ENCODE measurements at places on chromosomes 6 and 20.

DNA sequence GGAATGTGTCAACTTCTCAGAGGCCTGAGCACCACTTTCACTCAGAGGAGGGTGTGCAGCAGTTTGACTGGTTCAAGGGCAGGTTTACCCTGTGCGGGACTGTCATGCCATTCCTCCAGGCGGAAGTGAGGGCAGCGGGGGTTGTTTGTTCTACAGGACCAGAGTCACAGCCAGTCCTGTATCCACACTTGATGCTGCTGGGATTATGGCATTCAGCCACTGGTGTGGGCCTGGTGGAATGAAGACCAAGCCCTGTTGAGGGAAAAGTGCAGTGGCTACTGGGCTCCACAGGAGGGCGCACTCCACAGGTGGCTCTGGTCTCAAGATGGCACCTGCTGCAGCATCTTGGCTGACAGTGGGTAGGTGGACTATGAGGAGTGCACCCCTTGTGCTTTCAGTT, 14.8 kb downstream of the SEMG2 start:
- DNase-seq = no peak

DNA sequence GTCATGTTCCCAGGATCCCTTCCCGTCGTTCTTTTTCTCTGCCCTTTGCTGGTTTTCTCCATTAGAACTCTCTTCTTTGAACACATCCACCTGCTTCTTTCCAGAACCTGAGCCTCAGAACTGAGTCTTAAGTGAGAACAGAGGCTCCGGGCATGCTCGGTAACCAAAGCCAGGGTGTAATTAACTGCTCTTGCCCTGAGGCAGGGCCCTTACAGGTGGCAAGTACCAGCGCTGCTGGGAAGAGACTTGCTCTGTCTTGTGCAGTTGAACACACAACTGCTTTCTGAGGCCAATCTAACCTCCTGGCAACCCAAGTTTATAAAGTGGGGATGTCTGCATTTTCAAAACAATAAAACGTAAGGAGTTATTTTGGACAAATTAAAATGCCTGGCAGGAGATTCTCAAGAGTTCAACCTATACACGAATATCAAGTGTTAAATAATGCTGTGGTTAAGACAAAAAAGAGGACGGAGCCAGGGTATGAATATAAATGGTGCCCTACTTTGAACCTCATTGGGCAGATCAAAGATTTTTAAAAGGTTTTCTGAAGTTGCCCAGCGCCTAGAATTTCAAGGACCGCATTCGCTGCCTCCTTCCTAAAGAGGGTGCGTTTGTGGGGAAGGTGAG, 12.4 kb upstream of the DEK start:
- DNase-seq = no peak

- no peak for DNase-seq
Observed at GRCh38 chr6:6906570-6907213, 201.1 kb upstream of the RREB1 start.

- no peak for DNase-seq
Observed at GRCh38 chr6:122653094-122653493, 42.9 kb downstream of the PKIB start.
